ENCODE measurements at places on chromosomes 5 and 9.

GRCh38 chr9:130927338-130927737 is 11.7 kb downstream of the FIBCD1 start:
- no peak for DNase-seq

- no peak for DNase-seq
Measured at GRCh38 chr5:42880496-42881150, 68.9 kb upstream of the SELENOP start.

DNA sequence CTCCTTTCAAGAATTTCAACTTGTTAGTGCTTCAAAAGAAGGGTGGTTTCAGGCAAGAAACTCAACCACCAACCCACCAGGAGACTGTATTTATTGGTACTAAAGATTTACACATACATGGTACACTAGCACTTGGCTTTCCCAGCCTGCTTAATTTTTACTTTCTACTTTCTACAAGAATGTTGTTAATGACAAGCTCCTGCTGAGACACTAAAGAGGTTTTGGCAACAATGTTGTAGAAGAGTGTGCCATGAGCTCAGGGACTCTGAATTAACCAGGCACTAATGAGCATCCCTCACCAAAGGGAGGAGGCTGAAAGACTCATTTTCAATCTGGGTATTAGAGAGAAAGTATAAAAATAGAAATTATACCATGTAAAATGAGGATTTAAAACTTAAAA is 195.0 kb downstream of the KIAA0825 start:
- DNase-seq, result no peak

GRCh38 chr5:139676406-139676805 is 28.3 kb downstream of the CXXC5 start:
- DNase-seq, result no peak

GRCh38 chr5:151020304-151021110 is at the start of gene GPX3:
GPX3 (plus strand) TSS chr5:151020591; CDS start chr5:151020655, 64 bp downstream.
- DNase-seq, result peak; percentile 64

GRCh38 chr5:15654779-15655178 is 154.8 kb downstream of the FBXL7 start:
- DNase-seq, result no peak

Data from fibroblast of skin of back (primary cell).